ENCODE measurements at places on chromosomes 5 and 9.

- peak; percentile 19 for DNase-seq
These were observed 616 bp downstream of the RNF130 start for GRCh38 chr5:180070756-180071530.

DNA sequence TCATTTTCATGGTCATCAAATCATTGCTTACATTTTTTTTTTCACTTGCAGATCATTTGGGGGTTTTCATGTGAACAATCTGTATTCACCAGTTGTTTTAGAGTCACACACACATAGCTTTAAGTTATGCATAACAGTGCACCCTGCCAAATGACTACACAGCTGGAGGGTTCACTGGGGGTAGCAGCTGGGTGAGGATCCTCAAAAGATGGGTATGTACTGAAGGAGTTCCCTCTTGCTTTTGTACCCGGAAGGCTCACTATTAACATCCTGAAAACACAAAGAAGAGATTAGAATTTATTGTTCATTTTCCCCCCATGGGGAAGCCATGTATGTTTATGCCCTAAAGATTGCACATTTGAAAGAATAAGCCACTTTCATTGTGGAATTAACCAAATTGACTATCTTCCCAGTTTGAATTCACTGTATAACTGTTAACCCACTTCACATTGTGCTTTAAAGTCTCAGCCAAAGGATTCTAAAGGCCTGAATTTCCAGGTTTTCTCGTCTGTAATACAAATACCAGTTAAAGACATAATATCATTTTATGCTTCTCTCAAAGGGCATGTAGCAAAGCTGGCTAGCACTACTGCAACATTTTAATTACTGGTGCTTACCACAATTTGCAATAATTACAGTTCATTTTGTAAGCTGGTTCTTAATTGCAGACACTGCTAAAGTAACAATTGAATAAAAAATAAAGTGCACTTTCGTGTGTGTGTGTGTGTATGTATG lies 466.4 kb upstream of the MEF2C start:
- DNase-seq: no peak

GRCh38 chr5:43401827-43402226 lies 10.4 kb downstream of the CCL28 start:
- DNase-seq: no peak

DNA sequence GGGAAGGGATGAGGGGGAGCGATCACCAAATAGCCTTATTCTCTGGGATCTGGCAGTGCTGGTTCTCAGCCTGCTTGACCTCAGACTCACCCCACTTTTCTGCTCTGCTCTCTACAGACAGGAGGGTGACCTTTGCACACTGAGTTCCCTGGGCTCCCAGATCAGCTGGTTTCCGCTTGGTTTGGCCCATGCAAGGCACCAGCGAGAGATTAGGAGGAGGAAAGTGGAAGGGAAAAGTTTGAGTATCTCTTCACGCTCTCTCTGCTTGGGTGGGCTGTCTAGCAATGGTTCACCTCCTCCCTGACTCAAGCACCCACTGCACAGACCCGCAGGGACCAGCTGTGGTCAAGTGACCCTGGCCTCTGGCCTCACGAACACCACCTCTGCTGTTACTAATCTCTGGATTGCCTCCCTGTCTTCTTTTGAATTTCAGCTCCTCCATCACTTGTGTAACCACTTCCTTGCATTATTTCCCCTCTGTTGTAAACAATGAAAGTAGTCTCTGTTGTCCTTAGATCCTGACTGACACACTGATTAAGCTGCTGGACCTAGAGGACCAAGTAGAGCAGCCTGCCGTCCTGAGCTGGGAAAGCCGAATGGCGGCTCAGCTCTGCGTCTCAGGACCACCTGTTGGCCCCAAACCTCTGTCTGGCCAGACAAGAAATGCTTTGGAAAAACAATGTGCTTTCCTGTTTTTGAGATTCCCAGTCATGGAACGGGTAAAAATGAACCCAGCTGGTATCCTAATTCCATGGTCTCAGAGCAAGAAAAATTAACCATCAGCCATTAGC lies 186.6 kb downstream of the CRB2 start:
- no peak for DNase-seq

DNA sequence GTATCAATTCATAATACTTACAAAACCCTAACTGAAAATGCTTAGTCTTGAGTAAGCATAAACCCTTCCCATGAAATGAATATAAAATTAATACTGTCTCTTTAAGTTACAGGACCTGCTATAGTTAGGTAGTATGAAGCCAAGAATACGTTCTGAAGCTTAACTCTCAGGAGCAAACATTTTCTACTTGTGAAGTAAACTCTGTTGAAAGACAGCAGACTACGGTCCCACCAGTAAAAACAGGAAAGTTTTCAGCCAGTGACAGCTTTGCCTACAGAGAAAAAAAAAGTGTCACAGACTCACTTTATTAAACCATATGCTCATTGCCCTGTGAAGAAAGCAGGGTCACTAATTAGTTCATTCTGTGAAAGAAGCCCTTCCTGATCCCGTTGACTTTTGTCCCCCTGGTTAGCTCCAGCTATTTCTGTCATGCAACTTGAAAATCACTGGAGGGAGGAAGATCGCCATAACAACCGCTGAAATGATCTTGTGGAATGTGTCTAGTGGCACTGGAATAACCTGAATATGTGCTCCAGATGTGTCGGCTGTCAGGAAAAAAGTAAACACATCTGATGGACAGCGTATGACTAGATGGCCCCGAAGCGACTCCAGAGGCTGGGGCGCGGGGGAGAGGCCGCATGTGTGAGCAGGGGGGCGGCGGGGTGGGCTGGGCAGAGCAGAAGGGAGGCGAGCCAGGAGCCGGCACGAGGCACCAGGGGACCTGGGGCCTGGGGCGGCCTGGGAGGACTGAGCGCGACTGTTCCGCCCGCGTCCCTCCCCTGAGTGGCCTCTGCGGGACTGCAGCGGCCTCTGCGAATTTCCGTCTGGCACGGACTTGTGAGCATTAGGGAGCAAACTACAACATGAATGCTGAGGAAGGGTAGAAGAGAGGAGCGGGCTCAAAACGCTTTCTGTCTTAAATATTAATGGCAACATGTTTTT lies 41.9 kb downstream of the BNC2 start:
- no peak for DNase-seq

Data from amniotic stem cell (primary cell).